Stimulated activated CD4-positive, alpha-beta T cell treated with anti-CD3 and anti-CD28 coated beads, Interleukin-12 subunit alpha, Interleukin-12 subunit beta, amount 100 ng/mL, for 48 hours (primary cell): ENCODE measurements at places on chromosomes 2 and 18.

DNA sequence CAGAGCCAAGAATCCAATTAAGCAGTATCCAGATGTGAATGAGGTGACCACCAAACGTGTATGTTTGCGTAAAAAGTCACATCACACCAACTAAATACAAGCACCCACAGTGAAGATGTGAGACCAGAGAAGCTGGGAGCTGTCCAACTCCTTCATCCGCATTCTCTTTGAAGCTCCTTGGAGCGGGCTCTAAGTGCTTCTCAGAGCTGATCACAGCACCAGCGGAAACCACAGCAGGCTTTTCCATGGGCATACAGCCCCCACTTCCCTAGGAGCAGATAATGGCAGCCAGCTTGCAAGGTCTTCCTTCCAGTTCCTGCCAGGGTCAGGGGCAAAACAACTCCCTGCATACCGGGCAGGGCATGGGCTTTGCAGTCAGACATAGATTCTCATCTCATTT is 36.4 kb downstream of the REEP1 start:
- no peak for DNase-seq

DNA sequence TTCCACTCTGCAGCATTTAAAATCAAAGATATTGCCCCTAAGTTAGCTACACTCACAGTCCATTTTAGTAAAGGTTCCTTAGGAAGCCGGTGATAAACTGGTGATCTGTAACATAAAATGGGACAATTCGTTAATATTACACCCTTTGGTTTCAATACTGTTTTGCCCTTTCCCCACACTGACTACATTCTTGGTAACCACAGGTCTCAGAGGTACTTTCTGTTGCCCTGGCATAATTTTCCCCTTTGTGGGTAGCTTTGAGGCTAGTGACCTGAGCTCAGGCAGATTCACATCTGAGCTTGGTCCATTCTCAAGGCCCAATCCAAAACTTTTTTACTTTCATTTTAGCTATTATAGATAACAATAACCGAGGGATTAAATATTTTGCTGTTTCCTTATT is 32.9 kb upstream of the CSRNP3 start:
- no peak for DNase-seq

DNA sequence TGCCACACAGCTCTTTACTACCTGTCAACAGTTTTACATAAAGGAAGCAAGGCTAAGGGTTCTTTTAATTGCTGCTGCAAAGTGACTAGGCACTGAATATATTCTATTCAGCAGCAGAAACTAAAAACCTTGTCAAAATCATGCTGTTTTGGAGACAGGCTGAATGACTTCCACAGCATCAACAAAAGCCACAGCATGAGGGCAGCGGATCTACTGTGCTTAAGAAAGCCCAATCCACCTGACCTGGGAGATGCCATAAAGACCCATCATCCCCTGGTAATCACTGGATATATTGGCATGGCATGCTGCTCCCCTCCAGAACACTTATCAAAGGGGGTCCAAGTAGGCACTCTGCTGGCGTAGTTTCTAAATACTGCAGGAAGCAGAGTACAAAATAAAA is 715.1 kb upstream of the SLC8A1 start:
- DNase-seq: no peak

GRCh38 chr2:70161069-70161534 is 29.7 kb downstream of the C2orf42 start:
- DNase-seq: no peak

DNA sequence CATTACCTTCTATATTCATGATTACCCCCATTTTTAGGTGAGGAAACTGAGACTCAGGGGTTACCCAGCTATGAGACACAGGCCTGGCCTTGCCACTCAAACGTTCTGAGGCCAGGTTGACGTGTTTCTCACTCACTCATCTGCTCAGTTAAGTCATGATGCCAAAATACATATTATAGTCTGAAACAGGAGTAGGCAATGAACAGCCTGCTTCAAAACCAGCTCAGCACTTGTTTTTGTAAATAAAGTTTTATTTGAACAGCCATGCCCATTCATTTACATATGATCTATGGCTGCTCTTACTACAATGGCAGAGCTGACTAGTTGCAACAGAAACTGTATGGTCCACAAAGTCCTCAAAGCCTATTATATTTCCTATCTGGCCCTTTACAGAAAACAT is 74.1 kb upstream of the SMAD2 start:
- DNase-seq: no peak

DNA sequence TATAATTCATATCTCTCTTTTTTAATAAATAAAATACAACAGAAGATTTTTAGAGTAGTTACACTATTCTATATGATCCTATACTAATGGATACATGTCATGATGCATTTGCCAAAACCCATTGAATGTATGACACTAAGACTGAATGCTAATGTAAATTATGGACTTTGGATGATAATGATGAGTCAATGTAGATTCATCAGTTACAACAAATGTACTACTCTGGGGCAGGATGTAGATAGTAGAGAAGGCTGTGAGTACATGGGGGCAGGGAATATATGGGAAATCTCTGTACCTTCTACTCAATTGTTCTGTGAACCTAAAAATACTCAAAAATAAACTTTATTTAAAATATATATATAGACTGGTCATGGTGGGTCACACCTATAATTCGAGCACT is 45.6 kb upstream of the NEDD4L start:
- DNase-seq: no peak

DNA sequence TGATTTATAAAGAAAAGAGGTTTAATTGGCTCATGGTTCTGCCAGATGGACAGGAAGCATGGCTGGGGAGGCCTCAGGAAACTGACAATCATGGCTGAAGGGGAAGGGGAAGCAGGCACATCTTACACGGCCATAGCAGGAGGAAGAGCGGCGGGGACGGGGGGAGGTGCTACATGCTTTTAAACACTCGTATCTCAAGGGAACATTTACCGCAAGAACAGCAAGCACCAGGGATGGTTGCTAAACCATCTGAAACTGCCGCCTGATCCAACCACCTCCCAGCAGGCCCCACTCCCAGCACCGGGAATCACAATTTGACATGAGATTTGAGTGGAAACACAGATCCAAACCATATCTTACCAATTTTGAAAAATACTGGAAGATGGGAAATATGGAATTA is 362.8 kb downstream of the FBXO15 start:
- no peak for DNase-seq

DNA sequence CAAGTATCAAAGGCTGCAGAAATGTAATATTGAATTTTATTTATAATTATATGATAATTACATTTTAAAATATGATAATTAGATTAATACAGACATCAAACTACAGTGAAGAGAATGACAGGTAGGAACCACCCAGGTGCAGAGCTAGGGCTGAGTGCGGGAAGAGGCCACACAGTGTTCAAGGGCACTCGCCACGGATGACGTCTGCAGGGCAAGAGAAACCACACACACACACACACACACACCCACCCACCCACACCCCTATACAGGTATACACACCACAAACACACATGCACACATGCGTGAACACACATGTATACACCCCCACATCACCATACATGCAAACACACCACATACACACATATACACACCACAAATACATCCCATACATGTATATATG is 41.2 kb downstream of the MBP start:
- no peak for DNase-seq

DNA sequence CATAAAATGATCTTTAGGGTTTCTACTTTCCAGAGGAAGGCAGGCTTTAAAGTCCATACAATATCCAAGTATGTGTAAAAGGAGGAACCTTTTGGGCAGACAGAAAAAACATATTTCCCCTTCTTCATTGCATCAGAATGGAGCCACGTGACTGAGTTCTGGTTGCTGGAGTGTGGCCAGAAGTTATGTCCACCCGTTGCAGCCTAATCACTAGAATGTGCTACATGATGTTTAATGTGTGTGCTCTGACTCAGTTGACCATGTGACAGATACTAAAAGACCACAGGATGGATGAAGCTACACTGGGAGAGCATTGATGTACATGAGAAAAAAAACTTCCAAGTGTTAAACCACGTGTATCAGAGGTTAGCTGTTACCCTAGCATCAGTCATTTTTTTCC is 460.9 kb downstream of the RIT2 start:
- no peak for DNase-seq

- DNase-seq: no peak
Observed at GRCh38 chr2:88074150-88074549, 6.5 kb downstream of the SMYD1 start.
